ENCODE measurements at places on chromosomes 2 and 18.
A peak's percentile ranks its signal among the peaks of the same experiment; 100 is the strongest.

DNA sequence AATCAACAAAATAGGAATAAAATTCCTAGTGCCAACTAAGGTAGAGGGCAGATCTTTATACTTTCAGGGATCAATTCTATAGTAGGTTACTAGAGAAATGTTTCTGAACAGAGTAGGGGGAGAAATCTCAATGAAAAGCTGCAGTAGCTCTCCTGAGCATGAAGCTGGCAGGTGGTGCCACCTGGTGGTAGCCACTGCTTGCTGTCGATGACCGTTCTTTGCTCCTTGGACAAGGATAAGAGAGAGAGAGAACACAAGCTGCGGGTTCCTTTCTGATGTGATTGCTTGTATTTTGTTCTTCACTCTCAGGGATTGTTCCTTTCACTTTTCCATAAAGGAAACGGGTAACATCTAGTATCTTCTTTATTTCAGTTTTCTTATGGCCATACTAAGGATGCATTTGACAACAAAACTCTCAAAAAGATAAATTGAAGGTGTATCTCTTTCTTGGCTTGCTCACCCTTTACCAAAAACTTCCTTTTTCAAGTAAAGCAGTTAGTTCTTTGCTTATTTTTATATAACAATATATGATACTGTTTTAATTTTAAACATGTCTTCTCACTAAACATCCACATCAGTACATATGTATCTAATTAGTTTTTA lies 18.6 kb upstream of the MRPL19 start:
- DNase-seq = peak; percentile 23

DNA sequence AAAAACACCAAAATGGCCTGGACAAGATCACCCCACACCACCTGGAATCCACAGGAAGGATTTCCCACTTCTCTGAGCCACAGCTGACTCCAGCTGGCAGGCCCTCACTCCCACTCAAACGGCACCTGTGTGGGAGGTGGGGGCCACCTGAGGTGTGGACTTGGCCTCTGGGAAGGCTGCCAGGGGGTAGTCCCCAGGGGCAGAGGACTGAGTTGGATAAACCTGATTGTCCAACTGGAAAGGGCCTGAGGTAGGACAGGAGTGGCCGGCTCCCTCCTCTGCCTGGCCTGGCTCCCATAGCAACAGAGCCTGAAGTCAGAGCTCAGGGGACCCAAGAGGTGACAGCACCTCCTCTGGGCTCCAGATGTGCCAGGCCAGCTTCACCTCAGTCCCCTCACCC lies 300.2 kb downstream of the CELF4 start:
- no peak for DNase-seq

GRCh38 chr2:88871336-88871735 lies 179.9 kb downstream of the RPIA start:
- no peak for DNase-seq

- no peak for DNase-seq
Observed at GRCh38 chr2:230322561-230323384, 4.2 kb upstream of the SP140L start.

GRCh38 chr2:201855356-201855755 lies 49.0 kb downstream of the CDK15 start:
- no peak for DNase-seq

DNA sequence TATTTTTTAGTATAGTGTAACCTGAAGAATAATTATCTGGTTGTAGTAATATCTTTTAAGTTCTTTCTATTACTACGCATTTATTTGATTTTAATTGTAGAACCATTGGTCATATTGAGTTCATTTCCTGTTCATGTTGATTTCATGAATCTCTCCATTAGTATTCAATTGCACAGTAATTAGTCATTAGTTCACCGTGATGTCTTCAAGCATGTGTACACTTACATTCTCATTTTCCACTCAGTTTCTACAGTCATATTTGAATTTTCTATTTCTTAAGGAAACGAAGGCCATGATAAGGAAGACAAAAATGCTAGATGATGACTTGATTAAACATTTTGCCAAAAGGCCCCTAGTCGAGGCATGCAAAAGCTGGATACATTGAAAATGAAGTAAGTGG lies 333.7 kb upstream of the FANCL start:
- no peak for DNase-seq

DNA sequence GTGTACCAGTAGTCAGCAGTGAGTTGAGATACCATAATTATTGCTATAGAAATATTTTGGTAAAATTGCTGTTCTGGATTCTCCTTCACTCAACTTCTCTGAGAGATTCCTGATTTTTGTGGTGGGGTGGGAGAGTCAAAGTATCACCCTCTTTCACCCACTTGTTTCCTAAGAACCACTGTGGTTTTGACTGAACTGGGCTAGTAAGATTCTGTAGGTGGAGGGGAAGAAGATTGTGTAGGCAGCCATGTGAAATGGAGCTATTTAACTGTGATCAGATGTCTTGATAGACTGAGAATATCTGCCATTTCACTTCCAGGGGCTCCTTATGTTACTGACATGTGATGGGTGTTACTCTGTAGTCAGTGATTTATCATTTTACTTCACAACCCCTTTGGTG lies 45.3 kb downstream of the BIRC6 start:
- DNase-seq = no peak

GRCh38 chr2:4499316-4500030 lies 796.1 kb downstream of the DCDC2C start:
- no peak for DNase-seq

GRCh38 chr2:201204655-201205514 lies 21.9 kb downstream of the CASP10 start:
- DNase-seq = no peak

GRCh38 chr2:205773989-205774388 lies 91.7 kb downstream of the NRP2 start:
- DNase-seq = no peak

DNA sequence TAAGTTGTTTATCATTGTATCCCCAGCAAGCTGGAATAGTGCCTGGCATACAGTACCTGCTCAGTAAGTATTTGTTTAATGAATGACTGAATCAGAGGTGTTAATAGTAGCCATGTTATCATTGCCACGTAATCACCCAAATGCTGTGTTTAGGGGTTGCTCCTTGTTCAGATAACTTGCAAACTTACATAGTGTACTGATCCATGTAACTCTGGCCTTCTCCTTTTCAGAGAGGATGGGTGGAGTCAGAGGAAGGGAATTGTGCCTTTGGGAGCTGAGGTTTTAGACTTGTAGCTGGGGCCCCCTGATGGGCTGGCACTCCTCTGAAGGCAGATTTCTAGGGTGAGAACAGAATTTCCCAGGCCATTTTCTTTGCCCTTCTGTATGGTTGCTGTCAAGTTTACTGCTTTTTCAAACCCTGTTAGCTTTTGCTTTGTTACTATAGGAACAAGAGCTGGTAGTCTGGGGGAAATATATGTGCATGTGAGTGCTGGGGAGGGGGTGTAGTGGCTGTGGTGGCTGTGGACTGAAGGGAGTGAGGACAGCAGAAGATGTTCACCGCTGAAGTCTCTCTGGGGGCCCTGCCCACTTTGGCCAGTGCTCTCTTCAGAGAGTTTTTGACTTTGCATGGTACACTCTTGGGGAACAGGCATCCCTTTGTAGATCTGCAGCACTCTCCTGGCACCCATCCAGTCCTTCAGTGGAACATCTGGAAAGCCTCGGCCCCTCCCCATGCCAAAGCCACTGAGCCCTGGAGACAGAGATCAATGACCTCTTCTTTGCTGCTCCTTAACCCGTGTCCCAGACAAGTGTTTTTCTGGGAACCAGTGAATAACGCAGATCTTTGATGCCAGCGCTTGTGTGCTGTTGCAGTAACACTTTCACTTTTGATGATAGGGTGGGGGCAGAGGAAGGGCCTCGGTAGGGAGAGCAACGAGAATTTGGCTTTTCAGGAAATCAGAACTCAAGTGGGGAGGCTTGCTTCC lies 209.0 kb downstream of the PRKCE start:
- DNase-seq = no peak

DNA sequence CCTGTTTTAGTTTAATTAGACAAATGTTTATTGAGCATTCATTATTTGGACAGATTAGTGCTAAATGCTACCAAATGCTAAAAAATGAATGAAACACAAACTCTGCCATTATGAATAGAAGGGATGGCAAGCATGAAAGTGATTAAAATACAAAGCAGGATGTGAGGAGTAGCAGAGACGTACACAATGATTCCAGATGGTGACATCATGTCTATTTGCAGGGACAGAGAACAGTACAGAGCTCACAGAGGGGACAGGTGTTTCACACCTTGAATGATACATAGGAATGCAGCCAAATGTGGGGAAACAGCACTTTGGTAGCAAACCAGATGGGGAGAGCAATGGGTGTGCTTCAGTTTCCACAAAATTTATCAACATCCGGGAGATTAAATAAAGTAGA lies 76.3 kb downstream of the CD226 start:
- DNase-seq = no peak

DNA sequence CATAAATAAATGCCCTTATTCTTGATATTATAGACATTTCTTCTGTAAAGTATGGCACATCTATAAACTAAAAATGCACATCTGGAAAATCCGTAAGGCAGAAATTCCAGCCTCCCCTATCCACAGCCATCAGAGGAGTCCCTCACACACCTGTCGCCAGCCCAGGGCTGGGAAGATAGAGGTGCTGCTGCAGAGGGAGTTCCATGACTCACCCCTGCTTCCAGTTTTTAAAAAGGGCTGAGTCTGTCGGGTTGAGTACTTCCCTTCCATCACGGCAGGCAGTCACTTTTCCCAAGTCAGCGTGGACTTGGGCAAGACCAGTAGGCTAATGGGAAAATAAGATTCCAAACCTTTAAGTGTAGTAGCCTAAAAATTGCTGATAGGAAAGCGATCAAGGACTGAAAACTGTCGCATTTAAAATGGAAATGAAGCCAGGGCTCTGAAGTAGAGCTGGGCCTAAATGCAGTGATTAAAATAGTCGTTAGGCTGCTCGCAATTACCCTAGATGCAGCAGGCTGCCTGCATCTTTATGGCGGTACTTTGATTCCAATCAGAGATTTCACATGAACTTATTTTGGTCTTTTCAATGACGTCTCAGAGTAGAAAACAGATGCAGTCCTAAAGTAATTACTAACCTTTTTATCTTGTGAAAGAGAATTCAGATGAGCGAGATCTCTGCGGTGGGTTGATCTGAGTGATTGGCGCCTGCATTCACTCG lies 280.5 kb downstream of the AGAP1 start:
- no peak for DNase-seq

DNA sequence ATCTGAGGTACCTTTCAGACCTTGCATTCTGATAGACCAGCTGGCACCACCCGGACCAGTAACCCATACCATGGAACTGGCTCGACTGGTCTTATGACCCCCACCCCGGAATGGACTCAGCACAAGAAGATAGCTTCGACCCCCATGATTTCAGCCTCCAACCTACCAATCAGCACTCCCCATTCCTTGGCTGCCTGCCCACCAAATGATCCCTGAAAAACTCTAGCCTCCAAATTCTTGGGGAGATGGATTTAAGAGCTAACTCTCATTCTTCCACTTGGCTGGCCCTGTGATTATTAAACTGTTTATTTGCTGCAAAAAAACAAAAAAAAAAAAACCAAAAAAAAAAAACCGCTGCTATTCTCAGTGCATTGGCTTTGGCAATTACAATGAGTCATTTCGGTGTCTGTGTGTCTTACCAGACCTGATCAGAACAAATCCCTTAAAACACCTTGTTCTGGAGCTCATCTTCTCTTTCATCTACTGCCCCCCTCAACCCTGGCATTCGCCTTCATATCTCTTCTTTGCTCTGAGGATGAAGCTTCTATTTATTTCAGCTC lies 60.1 kb upstream of the KIF5C start:
- DNase-seq = no peak

DNA sequence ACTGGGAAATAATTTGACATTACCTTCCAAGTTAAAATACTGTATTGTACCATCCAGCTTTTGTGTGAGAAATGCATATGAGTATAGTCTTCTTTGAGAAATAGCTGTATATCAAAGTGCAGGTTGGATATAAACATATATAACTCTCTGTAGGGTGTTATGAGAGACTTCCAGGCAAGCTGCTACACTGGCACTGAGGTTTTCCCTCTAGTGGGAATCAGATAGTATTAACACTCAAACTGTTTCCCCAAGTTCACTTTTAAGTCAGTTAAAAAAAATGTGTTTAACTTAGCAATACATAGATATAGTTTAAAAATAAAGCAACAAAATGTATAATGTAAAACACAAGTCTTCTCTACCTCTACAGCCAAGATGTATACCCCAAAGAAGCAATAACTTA lies 368.4 kb upstream of the SLC8A1 start:
- no peak for DNase-seq

DNA sequence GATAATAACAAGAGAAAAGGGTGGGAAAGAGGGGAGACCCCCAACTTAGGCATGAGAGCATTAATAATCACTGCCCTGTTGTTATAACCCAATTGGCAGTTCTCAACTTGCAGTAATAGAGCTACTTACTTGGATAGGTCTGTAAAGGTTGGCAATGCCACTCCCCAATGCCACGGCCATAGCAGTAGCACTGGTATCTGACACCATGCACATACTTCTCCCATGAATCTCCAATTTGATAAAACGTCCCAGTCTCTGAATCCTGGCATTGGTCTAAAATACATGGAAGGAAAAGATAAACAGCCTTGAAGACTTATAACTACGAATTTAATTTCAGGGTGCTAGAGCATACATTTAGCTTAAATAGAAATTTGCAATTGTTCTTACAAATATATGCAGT lies 16.8 kb downstream of the FN1 start:
- no peak for DNase-seq

- no peak for DNase-seq
Observed at GRCh38 chr2:83784947-83785346, 674.1 kb downstream of the SUCLG1 start.

DNA sequence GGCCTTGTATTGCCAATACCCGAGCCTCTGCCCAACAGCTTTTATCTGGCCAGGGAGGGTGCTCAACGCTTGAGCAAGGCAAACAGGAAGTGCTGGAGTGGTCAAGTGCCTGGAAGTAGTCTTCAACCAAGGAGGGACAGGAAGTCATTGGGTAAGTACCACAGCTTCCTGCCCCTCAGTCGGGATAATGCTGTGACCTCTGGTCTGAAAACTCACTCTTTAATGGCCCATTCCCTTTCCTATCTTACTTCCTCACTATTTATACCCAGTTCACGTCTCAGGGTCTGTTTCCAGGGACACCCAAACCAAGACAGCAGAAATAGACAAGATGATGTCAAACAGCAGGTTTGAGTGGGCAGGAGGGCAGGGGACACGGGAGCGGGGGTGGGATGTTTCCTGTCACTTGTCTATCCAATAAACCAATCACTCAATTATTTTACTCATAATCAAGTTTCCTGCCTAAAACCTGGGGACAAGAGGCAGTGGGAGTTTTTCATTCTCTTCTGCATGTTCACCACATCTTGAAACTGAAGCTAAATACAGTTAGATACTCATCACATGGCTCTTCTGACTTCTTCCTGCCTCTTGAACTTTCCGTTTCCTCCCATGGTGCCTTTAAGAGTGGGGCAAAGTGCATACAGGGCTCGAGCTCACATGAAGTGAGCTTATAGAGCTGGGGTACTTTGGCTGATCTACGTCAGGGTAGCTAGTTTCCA lies 68.9 kb upstream of the CAB39 start:
- no peak for DNase-seq

- DNase-seq = no peak
Observed at GRCh38 chr2:213152065-213152794, 818 bp upstream of the IKZF2 start.

All from activated effector memory CD4-positive, alpha-beta T cell treated with Interleukin-2 at 50 U/mL for 16 hours (primary cell).